ENCODE measurements at places on chromosomes 4 and X.

DNA sequence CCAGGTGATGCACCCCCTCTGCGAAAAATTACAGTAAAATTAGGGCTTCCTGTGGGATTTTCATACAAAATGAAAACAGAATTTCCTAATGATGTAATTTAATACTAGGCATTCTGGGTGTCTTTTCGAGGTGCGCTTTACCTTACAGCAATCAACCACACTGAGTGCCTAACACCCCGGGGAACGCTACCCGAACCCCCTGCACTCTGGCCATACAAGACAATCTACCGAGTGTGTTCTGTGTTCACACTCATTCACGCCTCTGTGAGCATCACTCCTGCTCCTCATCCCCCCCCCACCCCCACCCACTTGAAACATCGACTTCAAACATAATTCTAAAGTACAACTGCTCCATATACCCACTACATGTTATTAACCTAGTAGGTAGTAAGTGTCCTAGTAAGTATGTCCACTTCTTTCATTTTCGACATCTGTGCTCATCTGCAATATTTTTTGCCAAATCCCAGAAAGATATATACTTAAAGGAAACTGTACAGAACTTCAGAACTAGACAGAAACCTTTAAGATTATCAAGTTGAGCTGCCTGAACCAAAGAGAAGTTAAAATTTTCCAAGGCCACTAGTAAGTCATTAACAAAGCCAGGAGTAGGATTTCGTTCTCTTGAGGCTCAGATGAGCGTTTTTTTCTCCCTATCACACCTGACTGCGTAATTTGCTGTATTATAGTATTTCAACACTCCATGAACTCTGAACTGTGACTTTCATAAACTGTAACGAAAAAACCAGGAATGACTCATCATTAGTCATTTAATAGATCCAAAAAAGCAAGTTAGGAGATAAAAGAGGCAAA is 80.0 kb downstream of the FAT1 start:
- no peak for DNase-seq

DNA sequence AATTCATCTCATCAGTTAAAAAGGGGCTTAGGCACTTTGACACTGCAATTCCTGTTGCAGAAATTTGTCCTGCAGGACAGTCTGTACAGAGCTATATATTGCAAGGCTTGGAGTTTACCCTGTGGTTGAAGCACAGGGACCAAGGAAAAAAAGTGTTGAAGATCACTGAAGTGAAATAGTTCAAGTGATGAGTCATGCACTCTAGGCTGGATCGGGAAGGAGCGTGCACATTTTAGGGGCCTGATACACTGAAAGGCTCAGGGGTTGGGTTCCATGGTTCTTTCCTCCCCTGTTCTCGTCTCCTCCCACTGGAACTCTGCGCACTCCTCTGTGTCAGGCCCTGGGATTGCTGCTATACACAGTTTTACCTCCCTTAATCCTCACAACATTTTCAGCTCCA is 104.9 kb upstream of the ARMCX2 start:
- no peak for DNase-seq

GRCh38 chrX:11172415-11172814 is 61.3 kb downstream of the HCCS start:
- DNase-seq, result no peak

GRCh38 chr4:118765399-118765798 is 70.5 kb downstream of the SEC24D start:
- DNase-seq, result no peak
